ENCODE measurements at places on chromosomes 13 and 19.
A peak's percentile ranks its signal among the peaks of the same experiment; 100 is the strongest.

DNA sequence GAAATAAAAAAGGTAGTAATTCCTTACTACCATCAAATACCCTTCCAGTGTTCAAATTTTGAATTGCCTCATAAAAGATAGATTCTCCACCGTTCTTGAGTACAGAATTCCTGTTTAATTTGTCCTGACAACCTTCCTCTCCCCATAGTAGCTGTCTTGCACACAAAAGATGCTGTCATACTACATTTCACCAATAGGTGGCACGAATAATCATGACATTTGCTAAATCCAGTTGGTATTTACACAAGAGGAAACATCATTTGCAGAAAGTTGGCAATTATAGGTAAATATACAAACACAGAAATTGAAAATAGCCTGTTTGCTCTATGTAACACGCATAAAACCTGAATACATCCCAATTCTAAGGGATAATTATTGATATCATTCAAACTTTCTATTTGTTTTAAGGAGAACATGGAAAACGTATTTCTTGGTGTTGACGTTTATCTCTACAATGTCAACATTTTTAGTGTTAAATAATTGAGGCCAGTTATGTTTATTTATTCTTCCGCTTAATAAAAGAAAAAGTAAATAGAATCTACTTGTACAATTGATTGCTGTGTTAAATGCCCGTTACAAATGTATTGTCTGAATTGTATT lies 58.3 kb upstream of the CLDN10 start:
- DNase-seq = no peak

GRCh38 chr19:4866595-4867424 lies 657 bp downstream of the PLIN3 start:
- DNase-seq = peak; percentile 51

GRCh38 chr13:60356970-60357369 lies 40.0 kb upstream of the TDRD3 start:
- DNase-seq = no peak

DNA sequence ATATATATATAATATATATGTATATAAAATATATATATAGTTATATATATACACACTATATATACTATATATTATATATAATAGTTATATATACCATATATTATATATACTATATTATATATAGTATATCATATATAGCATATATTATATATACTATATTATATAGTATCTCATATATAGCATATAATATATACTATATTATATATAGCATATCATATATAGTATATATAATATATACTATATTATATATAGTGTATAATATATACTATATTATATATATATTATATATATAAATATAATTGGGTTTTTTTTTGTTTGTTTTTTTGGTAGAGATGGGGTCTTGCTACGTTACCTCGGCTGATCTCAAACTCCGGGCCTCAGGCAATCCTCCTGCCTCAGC lies 11.6 kb upstream of the HNRNPL start:
- DNase-seq = no peak

DNA sequence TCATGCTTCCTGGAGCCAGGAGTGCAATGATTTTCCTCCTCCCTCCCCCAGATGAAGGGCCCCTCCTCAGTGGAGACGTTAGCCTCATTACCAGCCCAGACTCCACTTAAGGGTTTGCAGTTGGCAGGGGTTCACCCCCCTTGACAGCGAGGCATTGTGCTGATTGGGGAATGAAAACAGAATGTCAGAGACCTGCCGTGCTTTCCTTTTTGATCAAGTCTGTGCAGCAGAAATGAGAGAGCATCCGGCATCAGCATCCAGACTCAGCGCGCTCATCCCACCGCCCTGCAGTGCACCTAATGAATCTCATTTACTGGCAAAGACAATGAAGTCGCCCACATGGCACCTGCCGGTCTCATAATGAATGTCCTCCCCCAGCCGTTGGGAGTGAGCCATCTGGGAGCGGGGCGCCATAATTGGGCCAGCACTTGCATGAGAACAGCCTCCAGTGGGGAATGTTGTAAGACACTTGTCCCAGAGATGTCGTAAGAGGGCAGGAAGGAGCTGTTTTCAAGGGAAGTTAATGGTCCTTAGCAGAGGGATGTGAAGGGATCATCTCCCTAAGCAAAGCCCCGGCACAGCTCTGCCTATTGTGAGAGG lies 98.3 kb upstream of the UQCRFS1 start:
- no peak for DNase-seq

DNA sequence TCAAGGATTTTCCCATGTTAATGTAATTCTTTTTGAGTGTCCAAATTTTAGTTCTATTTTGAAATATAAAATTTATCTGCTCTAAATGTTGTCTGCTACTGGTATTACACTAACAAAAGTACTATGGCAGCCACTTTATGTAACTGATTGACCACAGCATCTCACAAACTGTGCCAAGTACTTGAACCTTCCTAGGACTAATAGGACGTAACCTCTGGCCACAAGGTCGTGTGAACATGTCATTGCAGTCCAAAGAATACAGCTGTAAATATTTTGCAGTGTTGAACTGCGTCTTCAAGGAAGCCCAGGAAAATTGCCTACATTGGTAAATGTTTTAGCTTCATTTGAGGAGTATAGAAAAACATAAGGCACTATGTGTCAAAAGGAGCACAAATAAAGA lies 1.9 kb downstream of the KCTD4 start:
- DNase-seq = no peak

DNA sequence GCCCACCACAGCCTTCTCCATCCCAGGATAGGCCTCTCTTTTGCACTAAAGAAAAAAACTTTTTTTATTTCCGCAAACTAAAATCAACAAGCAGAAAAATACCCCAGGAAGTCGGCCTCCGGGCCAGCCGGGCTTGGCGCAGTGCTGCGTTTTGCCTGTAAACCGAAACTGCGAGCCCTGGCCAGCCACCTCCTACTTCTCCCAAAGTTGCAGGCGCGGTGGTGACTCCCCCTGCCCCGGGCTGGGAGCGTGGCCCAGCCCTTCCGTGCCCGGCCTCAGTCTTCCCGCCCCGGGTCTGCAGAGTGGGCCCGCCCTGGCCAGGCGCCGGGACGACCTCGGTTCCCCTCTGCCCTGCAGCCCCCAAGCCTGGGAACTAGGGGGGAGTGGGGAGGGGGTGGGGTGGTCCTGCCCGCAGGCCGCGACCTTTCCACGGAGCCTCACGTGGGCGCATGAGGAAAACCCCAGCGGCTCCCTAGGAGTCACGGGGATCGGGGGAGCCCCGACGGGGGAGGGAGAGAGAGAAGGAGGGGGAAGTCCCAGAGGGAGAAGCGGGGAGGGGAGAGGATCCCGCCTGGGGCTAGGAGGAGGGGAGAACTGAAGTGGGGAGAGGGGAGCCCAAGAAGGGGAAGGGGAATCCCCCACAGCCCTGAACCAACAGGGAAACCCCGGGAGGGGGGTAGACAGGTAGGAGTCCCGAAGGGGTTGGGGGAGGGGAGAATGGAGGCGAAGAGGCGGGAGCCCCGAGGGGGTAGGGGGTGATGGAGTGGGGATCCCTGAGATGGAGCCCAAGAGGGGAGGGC lies 3.0 kb downstream of the GADD45B start:
- peak; percentile 79 for DNase-seq

GRCh38 chr13:38417727-38418126 lies 68.1 kb downstream of the UFM1 start:
- DNase-seq = no peak

DNA sequence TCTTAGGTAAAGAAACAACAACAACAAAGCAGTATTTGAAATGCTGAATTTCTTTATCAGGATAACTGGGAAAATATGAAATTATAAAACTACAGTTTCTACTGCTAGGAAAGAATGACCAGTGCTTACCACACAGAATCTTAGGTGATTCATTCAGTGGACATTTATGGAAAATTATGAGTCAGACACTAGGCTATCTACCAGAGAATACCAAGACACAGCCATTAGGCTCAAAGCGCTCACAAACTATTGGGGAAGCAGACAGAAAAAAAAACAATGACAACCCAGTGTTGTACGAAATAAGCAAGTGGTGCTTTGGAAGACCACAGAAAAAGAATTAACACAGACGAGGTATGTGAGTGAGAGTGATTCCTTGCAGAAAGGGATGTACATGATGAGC lies 1019.5 kb downstream of the PCDH9 start:
- DNase-seq = no peak

- no peak for DNase-seq
Measured at GRCh38 chr13:59603646-59604045, 560.1 kb downstream of the DIAPH3 start.

Data from stimulated activated CD4-positive, alpha-beta T cell treated with anti-CD3 and anti-CD28 coated beads, Interleukin-4, amount 100 ng/mL, for 4 hours (primary cell).